ENCODE measurements at places on chromosomes 3 and 15.

- no peak for DNase-seq
Measured at GRCh38 chr3:46491089-46492070, 6.4 kb upstream of the RTP3 start.

DNA sequence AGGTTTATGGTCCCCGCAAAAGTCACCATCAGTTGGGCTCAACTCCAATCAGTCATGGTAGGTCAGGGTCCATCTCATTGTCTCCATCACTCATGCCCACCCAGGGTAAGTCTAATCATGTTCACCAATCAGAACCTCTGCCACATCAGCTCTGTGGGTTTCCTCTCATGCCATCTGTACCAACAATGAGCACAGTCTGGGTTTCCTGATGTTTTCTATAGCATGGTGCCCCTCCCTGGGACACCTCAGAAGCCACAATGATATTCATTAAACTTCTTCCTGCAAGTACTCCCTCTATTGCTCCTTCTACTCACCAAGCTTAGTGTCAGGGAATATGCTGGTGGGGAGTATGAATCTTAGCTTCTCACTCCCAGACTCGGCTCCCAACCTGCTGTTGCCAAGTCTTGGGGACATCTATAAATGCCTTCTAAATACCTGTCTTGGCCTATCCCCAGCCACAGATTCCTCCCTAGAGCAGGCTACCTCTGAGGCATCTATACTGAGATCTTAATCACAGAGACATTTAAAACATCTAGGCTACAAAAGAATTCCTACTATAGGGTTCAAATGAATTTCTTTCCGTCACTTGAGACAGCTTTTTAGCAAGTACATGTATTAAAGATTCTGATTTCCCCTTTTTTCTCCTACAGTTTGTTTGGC lies 5.0 kb upstream of the CCR2 start:
- DNase-seq, result no peak

DNA sequence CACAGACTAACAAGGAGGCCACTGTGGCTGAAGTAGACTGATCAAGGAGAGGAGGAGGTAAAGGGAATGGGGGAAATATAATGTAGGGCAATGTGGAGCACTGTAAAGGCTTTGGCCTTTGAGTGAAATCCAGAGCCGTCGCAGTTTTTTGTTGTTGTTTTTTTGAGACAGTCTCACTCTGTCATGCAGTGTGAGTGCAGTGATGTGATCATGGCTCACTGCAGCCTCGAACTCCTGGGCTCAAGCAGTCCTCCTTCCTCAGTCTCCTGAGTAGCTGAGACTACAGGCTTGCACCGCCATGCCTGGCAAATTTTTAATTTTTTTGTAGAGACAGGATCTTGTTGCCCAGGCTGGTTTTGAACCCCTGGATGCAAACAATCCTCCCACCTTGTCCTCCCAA lies 32.2 kb downstream of the PPP4R2 start:
- no peak for DNase-seq

DNA sequence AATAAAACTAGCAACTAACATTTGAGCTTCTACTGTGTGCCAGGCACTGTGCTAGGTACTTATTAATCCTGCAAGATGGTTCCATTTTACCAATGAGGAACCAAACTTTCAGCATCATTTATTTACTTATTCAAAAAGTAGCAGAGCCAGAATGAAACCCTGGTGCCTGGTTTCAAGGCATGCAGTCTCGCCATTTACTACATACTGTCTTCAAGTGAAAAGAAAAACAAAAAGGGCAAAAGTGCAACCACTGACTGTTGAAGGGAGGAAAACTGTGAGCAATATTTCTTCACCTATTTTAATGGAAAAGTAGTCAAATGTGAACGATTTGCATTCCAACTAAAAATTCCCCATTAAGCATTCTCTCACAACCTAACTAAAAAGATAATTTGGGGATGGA lies 8.7 kb downstream of the DCUN1D1 start:
- DNase-seq, result no peak
